Anterior cingulate cortex (tissue), 58 donors: ENCODE measurements at places on chromosomes 4 and X.

DNA sequence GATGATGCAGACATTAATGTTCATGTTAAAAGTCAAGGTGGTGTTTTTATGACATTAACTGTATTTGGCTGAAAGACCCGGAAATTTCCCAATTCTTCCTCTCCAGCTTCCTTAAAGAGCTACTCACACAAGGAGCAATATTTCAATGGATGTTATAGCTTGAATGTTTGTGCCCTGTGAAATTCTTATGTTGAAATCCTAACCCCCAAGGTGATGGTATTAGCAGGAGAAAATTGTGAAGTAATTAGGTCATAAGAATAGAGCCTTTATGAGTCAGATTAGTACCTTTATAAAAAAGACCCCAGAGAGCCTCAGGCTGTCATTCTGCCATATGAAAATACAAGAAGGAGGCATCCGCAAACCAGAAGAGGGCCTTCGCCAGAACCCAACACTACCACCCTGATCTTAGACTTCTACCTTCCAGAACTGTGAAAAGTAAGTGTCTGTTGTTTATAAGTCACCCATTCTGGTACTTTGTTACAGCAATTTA, 3.6 kb downstream of the TLR1 start:
- DNase-seq: no peak

- DNase-seq: no peak
Observed at GRCh38 chr4:77481856-77482255, 123.8 kb upstream of the CXCL13 start.

DNA sequence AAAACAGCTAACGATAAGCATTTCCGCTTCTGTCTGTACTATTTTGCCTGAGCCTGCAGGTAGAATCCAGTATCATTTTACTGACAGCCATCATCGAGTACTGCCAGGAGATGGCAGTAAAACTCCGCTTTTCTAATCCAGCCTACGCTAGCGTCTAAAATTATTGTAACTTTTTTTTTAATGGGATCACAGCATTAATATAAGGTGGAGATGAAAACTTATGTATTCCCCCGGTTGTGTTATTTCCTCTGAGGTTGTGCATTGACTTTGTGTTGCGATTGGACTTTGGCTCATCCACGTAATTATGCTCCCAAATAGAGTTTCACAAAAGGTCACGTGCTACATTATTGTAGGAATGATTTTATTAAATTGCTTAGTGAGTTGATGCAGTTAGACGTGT, 248.1 kb downstream of the C4orf33 start:
- DNase-seq: no peak

DNA sequence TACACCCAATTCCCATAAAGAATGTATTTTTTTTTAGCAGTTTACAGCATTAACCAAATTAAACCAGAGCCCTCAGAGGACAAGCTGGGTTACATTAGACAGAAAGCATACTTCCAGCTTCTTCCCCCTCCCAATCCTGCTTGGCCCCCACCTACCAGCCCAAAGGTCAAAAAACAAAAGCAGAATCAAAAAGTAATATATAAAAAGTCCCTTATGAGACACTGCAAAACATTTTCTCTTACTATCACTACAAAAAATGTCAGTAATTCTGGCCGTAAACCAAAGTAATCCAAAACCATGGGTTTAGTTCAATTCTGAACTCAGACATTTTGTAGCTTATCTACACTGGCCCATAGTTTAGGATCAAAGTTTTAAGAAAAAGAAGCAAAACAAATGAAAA, 38.0 kb downstream of the APBB2 start:
- DNase-seq: no peak

DNA sequence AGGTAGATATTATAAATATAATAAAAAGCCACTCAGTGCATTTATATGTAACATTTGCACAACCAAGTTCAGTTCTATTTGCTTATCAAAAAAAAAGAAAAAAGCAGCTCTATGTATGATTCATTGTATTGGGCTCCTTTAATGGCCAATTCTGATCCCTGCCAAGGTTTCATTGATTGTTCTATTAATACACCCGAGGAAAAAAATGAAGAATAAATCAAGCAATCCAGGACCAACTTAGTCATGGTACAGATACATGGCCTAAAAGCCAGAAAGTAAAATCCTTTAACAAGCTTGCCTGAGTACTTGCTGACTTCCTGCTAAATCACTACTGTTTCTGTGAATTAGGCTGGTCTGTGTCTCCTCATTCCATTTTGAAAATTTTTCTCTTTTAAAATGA, 77.6 kb upstream of the PCDH7 start:
- DNase-seq: no peak

DNA sequence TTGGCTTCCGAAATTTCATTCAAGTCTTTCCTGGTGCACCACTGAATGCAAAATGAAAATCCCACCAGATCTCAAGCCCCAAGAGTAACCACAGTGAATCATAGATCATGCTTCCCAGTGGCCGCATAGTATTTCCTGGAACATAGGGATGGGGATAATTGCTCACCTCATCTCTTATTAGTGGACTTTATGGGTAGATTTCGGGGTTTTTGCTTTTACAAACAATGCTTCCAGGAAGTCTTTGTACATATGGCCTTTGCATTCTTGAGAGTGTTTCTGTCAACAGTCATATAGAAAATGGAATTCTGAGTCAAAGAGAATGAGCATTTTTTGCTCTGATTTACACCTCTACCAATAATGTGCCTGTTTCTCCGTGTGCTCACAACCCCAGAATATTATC, 53.4 kb downstream of the PPEF2 start:
- no peak for DNase-seq

GRCh38 chrX:15943391-15943790, 88.8 kb upstream of the AP1S2 start:
- no peak for DNase-seq

- DNase-seq: no peak
Observed at GRCh38 chrX:9476810-9477575, 12.1 kb downstream of the TBL1X start.

- no peak for DNase-seq
Observed at GRCh38 chr4:3440979-3441500, 728 bp upstream of the HGFAC start.

- DNase-seq: no peak
Observed at GRCh38 chr4:15024386-15024785, 22.1 kb downstream of the CPEB2 start.

DNA sequence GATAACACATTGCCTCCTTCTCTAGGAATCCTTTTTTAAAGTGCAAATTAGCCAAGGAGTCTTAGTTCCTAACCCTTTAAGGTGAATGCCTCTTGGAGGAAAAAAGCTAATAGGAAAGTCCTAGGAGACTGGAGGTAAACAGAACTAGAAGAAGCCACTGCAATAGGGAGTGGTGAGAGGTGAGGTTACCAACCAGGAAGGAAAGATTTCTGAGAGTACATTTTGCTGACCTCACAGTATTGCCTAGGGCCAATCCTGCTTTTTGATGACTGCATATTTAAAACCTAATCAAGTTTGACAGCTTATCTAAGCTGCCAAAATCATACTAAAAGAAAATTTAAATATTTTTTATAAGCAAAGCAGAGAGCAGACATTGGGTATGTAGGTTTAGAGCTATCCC, 7.3 kb upstream of the CUL4B start:
- DNase-seq: no peak

DNA sequence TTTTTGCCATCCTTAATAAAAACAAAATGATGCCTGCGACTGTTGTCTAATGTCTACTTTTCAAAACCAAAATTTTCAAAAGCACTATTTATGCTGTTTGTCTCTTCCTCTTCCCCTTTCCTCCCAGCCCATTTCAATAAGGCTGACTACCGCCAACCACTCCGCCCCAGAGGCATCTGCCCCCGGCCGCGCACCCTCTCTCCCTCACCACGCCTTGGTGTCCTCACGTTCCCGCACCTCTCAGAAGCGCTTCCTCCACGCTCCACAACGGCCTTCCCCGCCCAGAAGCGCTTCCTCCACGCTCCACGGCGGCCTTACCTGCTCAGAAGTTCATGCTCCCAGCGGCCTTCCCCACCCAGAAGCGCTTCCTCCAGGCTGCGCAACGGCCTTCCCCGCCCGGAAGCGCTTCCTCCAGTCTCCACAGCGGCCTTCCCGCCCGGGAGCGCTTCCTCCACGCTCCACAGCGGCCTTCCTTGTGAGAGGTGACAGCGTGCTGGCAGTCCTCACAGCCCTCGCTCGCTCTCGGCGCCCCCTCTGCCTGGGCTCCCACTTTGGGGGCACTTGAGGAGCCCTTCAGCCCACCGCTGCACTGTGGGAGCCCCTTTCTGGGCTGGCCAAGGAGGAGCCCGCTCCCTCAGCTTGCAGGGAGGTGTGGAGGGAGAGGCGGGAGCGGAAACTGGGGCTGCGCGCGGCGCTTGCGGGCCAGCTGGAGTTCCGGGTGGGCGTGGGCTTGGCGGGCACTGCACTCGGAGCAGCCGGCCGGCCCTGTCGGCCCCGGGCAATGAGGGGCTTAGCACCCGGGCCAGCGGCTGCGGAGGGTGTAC, 490.4 kb upstream of the ZFP42 start:
- DNase-seq: no peak

DNA sequence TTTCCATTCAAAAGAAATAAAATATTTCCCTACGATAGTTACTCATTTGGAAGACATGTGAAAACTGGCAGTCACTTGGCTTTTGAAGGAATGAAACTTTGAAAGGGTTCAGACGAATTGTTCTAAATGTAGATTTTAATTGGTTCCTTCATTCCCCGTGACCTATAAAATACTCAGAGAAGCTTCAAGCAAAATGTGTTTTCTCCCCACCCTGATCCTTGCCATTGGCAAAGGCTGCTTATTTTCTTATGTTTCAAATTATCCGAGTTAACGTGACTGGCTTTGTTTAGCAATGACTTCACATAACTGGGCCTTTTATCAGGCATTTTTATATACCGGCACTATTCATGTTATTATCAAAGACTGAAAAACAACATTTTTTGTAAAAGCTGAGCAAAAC, 204.1 kb upstream of the NEIL3 start:
- DNase-seq: no peak

DNA sequence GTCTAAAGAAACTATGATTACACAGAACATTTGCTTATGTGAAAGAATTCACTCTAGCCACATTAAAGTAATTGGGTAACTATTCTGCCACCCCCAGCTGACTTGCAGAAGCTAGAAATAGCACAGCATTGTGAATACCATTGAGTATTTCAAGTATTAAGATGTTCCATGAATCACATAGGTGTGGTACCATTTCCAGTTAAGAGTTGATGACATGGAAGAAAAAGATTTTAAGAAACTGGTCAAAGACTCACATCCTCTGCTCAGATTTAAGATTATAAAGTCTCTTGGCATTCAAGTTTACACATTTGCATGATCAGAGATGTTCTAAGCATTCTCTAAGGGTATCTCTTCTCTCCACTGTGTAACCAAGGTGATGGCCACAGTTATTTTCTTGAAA, 287.5 kb downstream of the CAMK2D start:
- DNase-seq: no peak

DNA sequence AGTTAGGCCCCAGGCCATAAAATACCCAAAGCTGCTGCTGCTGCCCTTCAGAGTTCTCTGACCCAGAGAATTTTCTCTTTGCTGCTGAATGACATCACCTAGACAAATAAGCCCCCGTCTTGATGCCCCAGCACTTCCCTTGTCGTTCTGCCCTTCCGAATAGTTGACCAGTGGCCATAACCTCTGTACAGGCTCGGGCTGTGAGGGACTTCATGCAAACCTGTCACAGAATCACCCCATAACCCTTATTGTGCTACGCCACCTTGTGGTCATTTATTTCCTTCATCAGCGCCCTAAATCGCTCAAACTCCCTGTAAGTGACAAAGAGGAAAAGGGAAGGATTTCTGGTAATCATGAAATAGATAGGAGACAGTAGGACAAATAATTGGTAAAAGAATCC, 18.8 kb downstream of the SPACA5 start:
- no peak for DNase-seq

GRCh38 chr4:173998471-173999144, 284.9 kb downstream of the FBXO8 start:
- no peak for DNase-seq

DNA sequence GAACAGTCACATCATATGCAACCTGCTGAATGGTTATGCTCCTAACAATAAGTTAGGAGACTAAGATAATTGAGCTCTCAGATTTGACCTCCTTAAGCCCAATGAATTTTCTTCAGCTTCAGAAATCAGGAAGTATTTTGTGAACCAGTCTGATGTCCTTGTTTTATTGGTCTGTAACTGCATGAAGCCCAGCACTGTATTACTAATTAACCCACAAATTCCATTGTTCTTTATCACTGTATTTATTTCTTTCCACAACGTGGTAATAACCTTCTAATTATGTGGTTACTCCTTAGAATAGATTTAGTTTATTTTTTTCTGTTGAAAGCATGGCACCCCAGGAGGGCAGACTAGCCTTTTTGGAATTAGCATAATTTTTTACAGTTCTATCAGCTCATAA, 3.9 kb upstream of the MFAP3L start:
- no peak for DNase-seq

DNA sequence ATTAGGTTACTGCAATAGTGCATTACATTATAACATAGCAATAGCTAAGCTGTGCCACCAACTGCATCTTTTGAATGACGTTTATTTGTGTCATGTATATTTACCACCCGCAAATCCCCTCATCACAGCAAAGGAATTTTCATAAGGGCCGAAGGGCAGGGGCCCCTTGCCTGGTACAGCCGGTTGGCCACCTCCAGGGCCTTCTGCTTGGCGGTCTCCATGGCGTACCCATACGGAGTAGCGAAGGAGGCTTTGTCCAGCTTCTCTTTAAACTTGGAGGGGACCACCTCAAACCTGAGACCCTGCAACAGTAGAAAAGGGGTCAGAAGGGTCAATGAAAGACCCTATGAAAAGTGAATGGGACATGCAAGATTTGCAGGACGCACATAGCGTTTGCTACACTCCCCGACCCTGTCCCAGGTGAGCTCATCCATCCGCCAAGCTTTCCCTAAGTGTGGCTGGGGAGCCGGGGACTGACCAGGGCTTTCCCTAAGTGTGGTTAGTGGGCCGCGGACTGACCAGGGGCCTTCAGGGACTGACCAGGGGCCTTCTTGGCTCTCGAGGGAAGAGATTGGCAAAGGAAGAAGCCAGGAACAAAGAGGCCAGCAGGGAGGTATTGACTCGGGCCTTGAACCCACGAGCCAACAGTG, 10.6 kb downstream of the ASMTL start:
- DNase-seq: no peak

- DNase-seq: no peak
Observed at GRCh38 chr4:92497141-92497540, 193.4 kb downstream of the GRID2 start.

GRCh38 chr4:150135134-150135772, 57.0 kb downstream of the DCLK2 start:
- DNase-seq: no peak

GRCh38 chr4:134078230-134078914, 123.2 kb downstream of the PABPC4L start:
- no peak for DNase-seq

GRCh38 chr4:108416831-108417230, 203.5 kb upstream of the RPL34 start:
- DNase-seq: no peak

DNA sequence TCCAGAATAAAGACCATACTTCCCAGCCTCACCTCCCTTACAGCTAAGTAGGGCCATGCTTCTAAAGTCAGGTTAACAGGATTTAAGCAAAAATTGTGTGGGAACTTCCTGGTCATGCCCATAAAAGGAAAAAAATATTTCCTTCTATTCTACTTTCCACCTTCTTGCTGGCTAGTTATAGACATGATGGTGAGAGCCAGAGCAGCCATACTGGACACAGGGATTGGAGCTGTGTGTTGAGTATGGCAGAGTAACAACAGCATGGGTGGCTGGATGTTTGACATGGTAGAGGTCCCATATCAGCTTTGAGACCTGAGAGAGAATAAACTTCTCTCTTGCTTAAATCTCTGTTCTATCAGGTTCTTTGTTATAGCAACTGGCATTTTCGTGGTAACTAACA, 15.1 kb upstream of the CBR4 start:
- DNase-seq: no peak
